ENCODE measurements at places on chromosomes 12 and 14.
A peak's percentile ranks its signal among the peaks of the same experiment; 100 is the strongest.

GRCh38 chr14:32710231-32710671 is 228.4 kb upstream of the NPAS3 start:
- no peak for DNase-seq

DNA sequence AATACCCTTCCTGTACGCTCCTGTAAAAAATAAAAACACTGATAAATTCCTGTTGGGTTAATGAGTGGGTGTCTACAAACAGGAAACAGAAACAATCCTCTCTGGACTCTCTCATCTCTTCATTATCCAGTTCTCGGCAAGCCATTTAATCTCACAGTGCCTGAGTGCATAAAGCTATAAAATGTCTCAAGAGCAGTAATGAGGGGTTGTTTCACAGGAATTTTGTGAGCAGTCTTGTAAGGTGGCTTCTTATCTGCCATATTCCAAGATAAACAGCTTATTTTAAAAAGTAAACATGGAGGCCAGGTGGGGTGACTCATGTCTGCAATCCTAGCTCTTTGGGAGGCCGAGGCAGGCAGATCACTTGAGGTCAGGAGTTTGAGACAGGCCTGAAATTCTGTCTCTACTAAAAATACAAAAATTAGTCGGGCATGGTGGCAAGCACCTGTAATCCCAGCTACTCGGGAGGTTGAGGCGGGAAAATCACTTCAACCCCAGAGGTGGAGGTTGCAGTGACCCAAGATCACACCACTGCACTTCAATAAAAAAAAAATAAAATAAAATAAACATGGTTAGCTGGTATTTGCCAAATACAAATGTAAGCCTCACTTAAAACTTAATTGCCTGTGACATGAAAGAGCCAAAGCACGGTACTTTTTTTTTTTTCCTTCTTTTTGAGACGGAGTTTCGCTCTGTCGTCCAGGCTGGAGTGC is 54.0 kb downstream of the CLIP1 start:
- no peak for DNase-seq

GRCh38 chr12:106632797-106633450 is 50.1 kb downstream of the RFX4 start:
- no peak for DNase-seq

DNA sequence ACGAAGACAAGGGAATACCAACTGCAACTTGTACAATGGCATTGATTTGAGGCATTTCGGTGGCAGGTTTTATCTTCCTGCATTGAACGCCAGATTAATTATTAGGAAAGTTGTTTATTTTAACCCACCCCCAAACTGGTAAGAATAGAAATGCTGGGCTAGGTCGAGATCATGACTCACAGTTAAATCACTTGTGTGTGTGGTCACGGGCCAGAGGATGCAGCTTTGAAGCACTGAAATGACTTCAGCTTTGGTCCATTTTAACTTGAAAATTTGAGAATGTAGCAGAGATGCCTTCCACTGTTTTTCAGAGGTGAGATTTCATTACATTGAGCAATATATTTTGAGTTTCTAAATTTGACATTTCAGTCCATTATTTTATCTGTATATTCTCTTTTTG is 23.6 kb upstream of the KCNH3 start:
- no peak for DNase-seq

- DNase-seq: peak; percentile 77
These were observed 15.7 kb downstream of the TBX3 start for GRCh38 chr12:114668151-114668885.

All from GM13976 (cell line).